Upper lobe of left lung (tissue), 6 donors: ENCODE measurements at places on chromosomes 1 and 21. TPM values are rescaled to one million over a fixed set of nuclear protein-coding genes. Genes with fewer than 3 reads are reported as not detected.
A peak's percentile ranks its signal among the peaks of the same experiment; 100 is the strongest.

GRCh38 chr1:81551946-81552345 is 248.8 kb upstream of the ADGRL2 start:
- no peaks in the 10 kb centered on the region for H3K36me3 ChIP-seq
- no peak overlapping the region for H3K4me3 ChIP-seq
- no peak for DNase-seq
- peaks cover 11% of the 10 kb centered on the region for H3K4me1 ChIP-seq

- no peak overlapping the region for H3K4me3 ChIP-seq
- peak; percentile 33 for DNase-seq
- H3K4me1 ChIP-seq, result peaks cover 8% of the 10 kb centered on the region
- no peaks in the 10 kb centered on the region for H3K27me3 ChIP-seq
Measured at GRCh38 chr1:25737130-25737529, 62.9 kb upstream of the SELENON start.

DNA sequence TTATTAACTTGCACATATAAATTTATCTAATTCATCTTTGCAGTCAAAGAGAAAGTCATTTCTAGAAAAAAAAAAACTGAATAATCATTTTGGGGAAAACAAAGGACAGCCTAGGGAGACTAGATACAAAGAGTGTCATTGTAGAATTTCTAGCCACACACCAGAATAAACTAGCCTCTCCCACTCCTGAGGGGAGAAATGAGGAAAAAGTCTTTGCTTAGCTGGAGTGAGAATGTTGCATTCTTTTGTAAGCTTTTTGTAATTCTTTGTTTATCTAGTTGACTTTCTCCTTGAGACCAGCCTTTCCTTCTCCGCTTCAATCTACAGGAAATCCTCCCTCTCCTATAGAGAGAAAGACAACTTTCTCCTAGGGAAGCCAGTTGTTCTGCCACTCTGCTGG is 15.9 kb upstream of the CGN start:
- H3K36me3 ChIP-seq, result no peaks in the 10 kb centered on the region
- H3K4me1 ChIP-seq, result no peaks in the 10 kb centered on the region
- no peak for DNase-seq
- H3K4me3 ChIP-seq, result no peak overlapping the region

Gene RBP7
- 15.9 TPM for total RNA-seq

Gene BGLAP
- total RNA-seq, result 31.4 TPM

DNA sequence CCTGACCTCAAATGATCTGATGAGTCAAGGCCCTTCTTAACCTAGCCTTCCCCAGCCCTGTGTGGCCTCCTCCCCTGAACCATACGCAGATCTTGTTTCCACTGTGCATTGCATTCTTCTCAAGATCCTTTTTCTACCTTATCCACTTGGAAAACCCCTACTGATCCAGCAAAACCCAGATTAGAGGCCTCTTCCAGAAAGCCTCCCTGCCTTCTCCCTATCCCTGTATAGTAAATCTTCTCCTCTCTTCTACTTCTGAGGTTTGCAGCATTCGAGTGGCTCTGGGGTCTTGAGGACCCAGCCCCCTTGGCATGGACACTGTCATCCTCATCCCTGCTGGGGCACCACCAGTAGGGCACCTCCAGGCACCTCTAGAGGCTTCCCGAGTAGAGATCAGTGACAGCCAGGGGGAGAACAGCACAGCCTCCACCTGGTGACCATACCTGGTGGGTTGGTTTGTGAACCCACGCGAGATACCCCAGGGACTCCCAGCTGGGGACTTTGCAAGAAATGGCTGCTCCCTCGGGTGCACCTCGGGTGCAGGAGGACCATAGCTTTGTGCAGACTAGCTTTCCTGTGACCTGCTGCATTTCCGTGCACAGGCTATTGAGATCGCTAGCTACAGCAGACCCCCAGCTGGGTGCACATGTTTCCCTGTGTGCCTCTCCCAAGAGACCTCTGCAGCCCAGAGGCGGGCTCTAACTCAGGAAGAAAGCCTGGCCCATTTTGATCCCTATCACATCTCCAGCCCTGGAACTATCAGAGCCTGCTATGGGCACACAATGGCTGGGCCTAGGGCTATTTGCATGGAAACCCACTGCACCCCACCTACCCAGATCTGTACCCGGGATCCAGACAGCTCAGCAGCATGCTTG is 34.2 kb downstream of the MATN1 start:
- no peak overlapping the region for H3K4me3 ChIP-seq
- no peak for DNase-seq
- H3K36me3 ChIP-seq, result no peaks in the 10 kb centered on the region

- H3K4me1 ChIP-seq, result no peaks in the 10 kb centered on the region
- no peak for DNase-seq
- H3K27ac ChIP-seq, result no peak overlapping the region
- H3K4me3 ChIP-seq, result no peak overlapping the region
Measured at GRCh38 chr21:37799211-37800056, 116.8 kb downstream of the KCNJ6 start.

Gene ITLN2
- 21.4 TPM for total RNA-seq

Gene CELA2A
- not detected for total RNA-seq

Gene OVAAL
- total RNA-seq, result not detected

Gene MIGA1
- 14.7 TPM for total RNA-seq

Gene ARHGEF19
- 14.8 TPM for total RNA-seq

Gene DNASE2B
- total RNA-seq, result 13.1 TPM

DNA sequence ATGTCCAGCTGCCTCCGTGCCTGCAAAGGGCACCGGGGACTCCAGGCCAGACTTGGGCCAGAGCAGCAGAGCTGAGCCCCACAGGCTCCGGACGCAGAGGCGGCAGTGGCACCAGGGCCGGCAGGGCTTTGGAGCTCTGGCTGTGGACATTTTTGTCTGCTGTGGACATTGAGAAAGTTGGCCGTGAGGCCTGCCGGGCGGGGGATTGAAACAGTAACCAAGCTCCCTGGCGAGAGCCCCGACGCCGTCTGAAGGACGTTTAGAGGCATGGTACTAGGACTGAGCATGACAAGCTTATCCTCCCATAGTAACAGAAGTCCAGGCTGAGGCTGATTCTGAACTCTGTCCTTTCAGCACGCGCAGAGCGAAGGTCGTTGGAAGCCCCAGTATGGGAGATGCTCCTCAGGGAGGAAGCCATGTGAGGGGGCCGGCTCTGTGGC is 323.8 kb downstream of the AMY1C start:
- H3K4me3 ChIP-seq, result no peak overlapping the region
- no peaks in the 10 kb centered on the region for H3K27me3 ChIP-seq
- H3K4me1 ChIP-seq, result no peaks in the 10 kb centered on the region
- no peak overlapping the region for H3K27ac ChIP-seq
- H3K36me3 ChIP-seq, result no peaks in the 10 kb centered on the region

GRCh38 chr1:156926175-156926574 is 5.7 kb downstream of the LRRC71 start:
- H3K27ac ChIP-seq, result no peak overlapping the region
- peaks cover 28% of the 10 kb centered on the region for H3K4me1 ChIP-seq
- no peak overlapping the region for H3K4me3 ChIP-seq
- H3K36me3 ChIP-seq, result no peaks in the 10 kb centered on the region
- peak; percentile 84 for DNase-seq

Gene GPR161
- total RNA-seq, result 6.2 TPM

DNA sequence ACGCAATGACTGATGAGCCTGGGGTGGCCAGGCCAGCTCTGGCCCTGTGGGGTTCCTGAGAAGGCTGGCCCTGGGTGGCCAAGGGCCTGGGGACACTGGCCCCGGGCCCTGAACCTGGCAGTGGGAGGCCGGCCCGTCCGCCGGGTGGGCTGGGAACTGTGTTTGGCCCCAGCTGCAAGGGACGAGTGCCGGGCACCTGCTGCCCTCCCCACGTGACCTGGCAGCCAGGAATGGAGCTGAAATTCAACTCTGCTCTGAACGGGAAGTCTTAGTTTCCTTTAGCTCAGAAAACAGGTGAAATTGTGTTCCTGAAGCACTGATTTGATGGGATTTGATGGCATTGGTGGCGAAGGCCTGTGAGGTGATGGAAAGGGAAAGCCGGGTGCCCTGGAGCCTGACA is 8.2 kb upstream of the TTLL10 start:
- no peaks in the 10 kb centered on the region for H3K27me3 ChIP-seq
- peaks cover 15% of the 10 kb centered on the region for H3K4me1 ChIP-seq
- peak; percentile 62 for DNase-seq
- H3K4me3 ChIP-seq, result no peak overlapping the region
